ENCODE measurements at places on chromosomes 1 and 21.

DNA sequence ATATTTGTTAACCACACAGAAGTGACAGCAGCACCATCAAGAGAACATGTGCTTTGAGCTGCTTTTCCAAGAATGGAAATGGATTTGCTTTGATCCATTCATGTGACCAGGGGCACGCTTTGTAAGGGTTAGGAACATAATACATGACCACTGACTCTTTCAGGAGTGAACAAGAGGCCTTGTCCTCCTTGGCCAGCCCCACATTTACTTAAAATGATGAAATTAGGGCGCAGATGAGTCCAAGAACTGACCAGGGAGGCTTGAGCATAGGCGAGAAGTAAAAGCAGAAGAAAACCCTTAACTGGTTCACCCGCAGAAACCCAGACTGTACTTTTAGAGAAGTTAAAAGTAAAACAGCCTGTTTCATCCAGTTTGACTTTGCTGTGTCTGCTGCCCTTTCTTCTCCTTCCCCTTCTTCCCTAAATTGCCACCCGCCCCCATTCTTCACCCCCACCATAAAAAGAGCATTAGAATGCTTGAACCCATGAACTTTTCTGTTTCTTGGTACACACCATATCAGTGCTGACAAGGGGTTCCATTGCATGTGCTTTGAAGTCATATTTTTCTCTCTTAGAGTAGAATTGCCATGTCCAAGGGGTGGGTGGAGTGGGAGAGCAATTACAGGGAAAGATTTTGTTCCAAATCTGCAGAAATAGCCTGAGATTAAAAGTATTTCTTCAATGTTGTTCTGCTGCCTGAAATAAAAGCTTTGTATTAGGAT, 2.6 kb upstream of the GLUL start:
- no peak for DNase-seq

DNA sequence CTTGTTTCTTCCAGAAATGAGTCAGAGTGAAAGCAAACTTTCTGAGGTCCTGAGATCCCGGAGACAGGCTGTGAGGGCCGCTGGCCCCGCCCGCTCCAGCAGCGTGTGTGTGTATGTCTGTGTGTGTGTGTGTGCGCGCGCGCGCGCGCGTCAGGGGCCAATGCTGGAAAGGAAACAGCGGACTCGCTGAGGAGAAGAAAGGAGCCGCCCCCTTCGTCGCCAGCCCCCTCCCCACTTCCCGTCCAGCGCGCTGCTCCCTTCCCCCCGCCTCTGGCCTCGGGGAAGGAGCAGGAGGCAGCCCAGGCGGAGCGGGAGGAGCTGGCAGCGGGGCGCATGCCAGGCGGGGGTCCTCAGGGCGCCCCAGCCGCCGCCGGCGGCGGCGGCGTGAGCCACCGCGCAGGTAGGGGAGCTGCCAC, at the start of gene DISC1:
DISC1 (plus strand) TSS at position 256 of the 416 bp plus-strand sequence; CDS start at position 334, 78 bp downstream.
- peak; percentile 49 for DNase-seq

GRCh38 chr1:196438329-196438728, 169.9 kb downstream of the KCNT2 start:
- DNase-seq = no peak

GRCh38 chr1:220889333-220889732, 10.1 kb downstream of the HLX start:
- no peak for DNase-seq

- no peak for DNase-seq
Measured at GRCh38 chr1:39735731-39736130, 3.0 kb upstream of the PPIE start.

- DNase-seq = no peak
Measured at GRCh38 chr1:2504225-2504948, 22.0 kb downstream of the PANK4 start.

- no peak for DNase-seq
Measured at GRCh38 chr1:219514728-219515127, 98.2 kb downstream of the ZC3H11B start.

DNA sequence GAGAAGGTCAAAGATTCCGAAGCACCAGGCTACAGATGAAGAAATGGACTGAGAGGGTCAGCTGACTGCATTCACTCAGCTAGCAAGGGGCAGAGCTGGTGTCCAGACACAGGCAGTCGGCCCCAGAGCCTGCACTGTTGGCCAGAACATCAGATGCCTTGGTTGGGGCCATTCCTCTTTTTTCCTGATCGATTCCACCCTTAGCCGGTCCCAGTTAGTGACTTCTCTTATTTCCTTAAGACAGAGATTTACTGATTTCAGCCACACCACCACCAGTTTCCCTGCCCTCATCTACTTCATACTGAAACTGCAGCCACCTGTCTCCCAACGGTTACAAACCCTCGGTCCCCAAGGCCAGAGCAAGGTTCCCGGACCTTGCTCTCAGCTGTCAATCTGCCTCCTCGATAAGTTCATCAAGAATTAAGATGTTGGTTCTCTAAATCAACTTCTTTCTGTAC, 11.5 kb downstream of the CD58 start:
- no peak for DNase-seq

DNA sequence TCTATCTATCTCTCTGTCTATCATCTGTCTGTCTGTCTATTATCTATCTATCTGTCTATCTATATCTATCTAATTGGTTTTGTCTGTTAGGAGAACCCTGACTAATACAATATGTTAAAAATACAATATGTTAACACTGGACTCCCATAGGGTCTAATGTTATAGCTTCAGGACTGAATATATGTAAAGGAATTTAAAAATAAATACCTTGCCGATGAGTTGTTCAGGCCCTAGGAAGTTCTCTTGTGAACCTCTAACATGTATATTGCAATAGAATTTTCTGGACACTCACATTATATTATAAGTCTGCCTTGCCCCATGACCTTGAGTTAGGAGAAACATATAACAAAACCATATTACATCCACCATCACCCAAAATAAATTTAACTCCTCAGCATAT, 900.6 kb downstream of the NCAM2 start:
- no peak for DNase-seq

DNA sequence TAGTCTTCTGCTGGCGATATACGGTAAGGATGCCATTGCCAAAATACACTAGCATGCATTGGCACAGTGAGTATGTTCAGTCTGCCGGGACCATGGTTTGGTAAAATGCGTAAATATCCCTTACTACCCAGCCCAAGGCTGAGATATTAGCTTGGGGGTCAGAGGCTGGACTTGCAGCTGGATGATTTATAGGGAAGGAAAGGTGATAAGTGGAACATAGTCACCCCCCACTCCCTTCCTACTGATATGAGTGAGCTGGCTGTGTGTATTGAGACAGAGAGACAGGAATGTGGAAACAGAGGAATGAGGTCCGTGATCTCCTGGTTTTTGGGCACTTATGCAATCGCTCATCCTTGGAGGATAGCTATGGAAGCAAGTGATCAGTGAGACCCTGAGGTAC, 642.8 kb downstream of the KCNT2 start:
- DNase-seq = no peak

DNA sequence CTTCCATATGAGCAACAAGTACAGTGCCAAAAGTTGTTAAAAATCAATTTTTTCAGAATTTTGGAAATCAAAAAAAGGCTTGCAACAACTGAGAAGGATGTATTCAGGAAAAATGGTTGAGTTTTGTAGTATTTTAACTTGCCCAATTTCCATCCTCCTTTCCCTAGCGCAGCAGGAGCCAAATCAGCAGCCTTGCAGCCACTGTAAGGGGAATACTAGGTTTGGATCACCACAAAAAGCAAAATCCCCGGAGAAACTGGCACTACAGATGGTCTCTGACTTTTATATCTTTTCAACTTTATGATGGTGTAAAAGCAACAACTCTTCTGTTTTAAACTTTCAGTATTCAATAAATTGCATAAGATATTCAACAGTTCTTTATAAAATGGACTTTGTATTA, 17.9 kb downstream of the DBT start:
- DNase-seq = no peak

DNA sequence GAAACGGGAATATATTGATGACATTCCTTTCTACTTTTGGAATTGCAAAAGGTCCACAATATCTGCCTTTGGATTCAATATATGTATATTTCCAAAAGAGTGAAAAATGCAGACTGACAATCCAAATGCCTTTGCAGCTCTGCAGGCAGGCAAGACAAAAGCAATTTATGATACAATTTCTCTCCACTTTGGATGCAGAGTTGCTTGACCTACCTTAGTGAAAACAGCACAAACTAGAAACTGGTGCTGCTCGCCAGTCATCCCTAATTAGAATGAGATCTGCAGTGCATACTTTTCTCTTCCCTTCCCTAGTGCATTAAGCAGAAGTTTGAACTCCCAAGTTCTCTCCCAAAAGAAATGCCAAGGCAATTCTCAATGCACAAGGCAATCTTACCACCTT, 56.8 kb downstream of the KIAA0319L start:
- no peak for DNase-seq

DNA sequence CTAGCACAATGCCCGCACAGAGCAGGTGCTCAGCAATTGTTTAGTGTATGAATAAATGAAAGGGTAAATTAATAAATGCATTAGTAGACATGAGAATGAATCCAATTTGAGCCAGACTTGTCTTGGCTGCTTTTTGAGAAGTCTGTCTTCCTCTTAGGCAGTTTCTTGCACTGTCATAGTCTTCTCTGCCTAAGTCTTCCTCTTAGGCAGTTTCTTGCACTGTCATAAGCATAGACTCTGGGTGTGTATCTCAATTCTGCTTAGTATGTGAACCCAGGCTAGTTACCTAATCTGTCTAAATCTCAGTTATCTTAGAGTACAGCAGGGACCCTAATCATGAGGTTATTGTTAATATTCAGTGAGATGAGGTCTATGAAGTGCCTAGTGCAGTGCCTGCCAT, 27.2 kb downstream of the NHLH2 start:
- DNase-seq = no peak

- no peak for DNase-seq
Measured at GRCh38 chr1:211537253-211537652, 41.7 kb downstream of the SLC30A1 start.

DNA sequence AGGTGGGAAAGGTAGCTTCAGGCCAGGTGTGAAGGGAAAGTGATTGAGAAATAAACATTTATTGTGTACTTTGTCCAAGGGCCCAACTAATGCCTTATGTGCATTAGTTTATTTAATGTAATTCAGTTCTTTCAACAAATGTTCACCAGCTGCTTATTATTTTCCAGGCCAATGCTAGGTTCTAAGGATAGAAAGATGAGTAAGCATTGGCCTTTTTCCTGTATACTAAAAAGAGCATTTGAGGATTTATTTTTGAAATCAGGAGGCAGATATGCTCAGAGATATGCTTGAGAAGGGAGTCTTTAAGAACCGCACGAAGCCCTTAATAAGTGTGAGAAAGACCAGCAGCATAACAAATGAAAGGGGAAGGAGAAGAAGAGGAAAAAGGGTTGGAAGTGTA, 32.0 kb downstream of the CLCA1 start:
- DNase-seq = no peak

DNA sequence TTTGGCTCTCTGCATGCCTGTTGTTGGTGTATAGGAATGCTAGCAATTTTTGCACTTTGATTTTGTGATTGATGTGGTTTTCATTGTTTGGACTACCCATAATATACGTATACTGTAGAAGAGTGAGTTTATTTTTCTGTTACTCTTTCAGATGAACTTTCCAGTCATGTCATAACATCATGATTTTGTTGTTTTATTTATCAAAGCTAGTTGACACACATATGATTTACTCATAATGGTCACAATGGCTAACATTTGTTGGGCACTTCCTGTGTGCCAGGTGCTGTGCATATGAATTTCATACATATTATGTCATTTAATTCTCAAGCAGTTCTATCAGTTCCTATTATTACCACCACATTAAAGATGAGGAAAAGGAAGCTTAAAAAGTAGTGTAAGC, 98.1 kb upstream of the GUCA2B start:
- DNase-seq = no peak

DNA sequence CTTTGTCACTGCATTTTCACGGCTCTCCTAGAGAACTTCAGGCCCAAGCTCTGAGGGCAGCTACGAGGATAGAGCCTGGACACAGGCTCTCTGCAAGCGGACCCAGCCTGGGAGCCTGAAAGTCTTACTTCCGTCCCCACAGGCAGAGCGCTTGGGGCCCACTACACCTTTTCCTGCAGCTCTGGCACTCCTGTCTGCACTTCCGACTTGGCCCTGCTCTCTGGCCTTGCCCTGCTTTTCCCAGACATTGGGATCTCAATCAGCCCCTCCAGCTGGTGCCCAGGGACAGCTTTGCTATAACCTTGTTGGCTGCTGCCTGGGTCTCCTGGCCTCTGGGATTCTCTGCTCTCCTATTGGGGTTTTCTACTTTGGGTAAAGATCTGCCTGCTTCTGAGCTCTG, 27.6 kb downstream of the WNT4 start:
- DNase-seq = no peak

GRCh38 chr1:7026169-7026568, 240.9 kb downstream of the CAMTA1 start:
- no peak for DNase-seq

GRCh38 chr1:167496797-167497619, 21.3 kb downstream of the CD247 start:
- no peak for DNase-seq

GRCh38 chr1:43358121-43358745, 548 bp upstream of the CDC20 start:
- DNase-seq = no peak

- no peak for DNase-seq
Measured at GRCh38 chr1:156276532-156276931, 6.1 kb downstream of the SMG5 start.

- no peak for DNase-seq
Measured at GRCh38 chr1:109231066-109231465, 17.3 kb downstream of the SARS1 start.

DNA sequence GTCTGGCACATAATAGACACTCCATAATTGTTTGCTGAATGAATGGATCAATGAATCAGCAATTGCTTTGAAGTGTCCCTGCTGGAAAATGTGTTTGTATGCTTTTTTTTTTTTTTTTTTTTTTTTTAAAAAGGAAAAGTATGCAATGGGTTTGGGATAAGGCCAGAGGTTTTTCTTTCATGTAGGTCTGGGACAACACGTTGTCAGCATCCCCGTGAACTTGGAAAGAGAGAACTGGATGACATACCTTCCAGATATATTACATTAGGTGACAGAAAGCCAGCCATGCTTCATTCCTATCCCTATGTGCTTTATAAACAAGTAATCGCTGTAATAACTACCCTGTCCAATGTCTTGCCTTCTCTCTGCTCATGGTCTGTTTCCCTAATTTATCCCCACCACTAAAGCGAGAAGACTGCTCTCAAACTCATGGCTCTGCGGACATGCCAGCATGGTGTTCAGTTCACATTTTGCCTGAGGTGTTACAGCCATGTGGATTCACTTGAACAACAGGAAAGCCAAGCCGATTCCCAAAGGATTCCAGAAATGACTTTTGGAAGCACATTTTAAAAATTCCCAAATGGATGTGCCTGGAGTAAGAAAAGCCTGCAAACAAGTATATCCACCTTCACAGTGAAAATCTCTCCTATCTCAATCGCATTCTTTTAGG, 34.8 kb upstream of the GREM2 start:
- no peak for DNase-seq

DNA sequence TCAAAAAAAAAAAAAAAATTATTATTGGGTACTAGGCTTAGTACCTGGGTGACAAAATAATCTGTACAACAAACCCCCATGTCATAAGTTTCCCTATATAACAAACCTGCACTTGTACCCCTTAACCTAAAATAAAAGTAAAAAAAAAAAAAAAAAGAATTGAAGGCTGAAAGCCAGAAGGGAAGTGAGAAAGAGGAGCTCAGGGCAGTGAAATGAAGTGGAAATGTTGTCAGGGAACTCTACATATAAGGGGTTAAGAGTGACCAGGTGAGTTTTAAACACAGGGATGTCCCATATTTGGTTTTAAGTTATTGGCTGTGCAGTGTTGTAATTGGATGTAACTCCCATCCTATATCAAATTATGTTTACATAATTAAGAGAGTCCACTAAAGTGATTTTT, 85.7 kb upstream of the ABCD3 start:
- DNase-seq = no peak

All from activated CD8-positive, alpha-beta memory T cell treated with anti-CD3 and anti-CD28 coated beads for 1 hour (primary cell).